Cardiac ventricle fibroblast (primary cell): ENCODE measurements at places on chromosomes 5 and 9. TPM values are rescaled to one million over a fixed set of nuclear protein-coding genes. Genes with fewer than 3 reads are reported as not detected.

Gene UGT3A2
- not detected in 2 replicates for total RNA-seq

Gene PHF24
- total RNA-seq, result 0.05 and 0.06 TPM in 2 replicates

Gene RBM22
- 32.4 and 37.4 TPM in 2 replicates for total RNA-seq

Gene GABRG2
- 0.06 TPM in 1 of 2 replicates, not detected in the other for total RNA-seq

Gene PCDHB3
- 0.34 and 1.1 TPM in 2 replicates for total RNA-seq
